Muscle of back (tissue), 13 donors: ENCODE measurements at places on chromosomes 13 and 19.

DNA sequence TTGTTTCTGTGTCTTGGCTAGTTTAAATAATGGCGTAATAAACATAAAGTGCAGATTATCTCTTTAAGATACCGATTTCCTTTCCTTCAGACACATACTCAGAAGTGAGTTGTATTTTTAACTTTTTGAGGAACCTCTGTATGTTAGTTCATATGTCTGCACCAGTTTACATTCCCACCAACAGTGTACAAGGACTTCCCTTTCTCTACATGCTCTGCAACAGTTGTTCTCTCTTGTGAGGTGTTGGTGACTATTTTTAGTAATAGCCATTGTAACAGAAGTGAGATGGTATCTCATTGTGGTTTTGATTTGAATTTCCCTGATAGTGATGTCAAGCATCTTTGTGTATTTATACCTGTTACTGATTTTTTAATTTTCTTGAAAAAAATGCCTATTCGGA lies 418.6 kb downstream of the UQCRFS1 start:
- DNase-seq: no peak

- peak; percentile 75 for DNase-seq
Observed at GRCh38 chr13:52195401-52195837, 36.0 kb upstream of the NEK3 start.

DNA sequence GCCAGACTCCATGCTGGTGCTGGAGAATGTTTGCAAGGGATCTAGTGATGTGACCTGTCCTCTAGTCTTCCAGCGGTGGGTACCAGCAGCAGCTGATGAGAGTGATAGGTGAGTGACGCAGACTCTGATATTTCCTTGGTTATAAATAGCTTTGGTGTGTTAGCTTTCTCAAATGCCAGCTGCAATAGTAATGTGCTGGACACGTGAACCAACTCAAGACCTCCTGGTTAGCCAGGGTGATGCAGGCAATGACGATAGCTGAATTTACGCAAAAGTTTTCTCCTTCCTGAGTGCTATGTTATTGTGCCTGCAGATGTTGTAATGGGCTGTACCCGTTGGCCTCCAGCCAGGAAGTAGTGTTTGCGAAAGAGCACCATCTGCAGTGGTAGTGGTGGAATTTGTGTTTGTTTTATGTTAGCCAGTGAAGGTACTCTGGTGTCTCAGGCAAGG lies 129.5 kb downstream of the CYSLTR2 start:
- DNase-seq: peak; percentile 39

- no peak for DNase-seq
Observed at GRCh38 chr13:93984052-93984451, 495.4 kb downstream of the DCT start.

GRCh38 chr13:33577007-33577406 lies 240.9 kb upstream of the RFC3 start:
- DNase-seq: no peak

DNA sequence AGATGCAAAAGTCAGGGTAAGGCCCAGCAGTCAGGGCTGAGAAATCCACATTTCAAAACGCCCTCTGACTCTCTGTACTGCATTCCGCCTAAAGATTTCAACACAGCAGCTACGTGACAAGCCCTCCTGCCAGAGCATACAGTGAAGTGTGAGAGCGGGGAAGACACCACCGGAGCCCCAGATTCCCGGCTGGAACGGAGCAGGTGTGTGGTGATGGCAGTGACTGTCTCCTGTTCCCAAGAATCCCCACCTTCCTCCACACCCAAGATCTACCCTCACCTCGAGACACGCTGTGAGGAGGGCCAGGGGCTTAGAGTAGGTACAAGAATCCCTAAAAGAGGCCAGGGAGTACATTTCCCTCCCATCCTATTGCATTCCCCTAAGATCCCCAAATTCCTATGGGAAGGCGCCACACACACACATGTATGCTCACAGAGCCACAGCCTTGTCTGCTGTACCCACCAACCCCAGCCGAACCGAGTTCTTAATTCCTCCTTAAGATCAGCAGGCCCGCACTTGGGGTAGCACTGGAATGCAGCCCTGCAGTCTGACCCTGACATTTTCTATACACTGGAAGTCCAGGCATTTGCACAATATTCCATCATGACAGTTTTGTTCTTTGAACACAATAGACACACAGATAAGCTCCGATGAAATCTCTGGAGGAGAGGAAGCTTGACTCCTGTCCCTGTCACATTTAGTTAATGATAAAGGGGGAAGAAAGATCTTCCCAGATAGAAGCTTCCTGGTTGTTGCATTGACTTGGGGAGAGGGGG lies 102.9 kb downstream of the FOXO1 start:
- DNase-seq: no peak

GRCh38 chr19:40923934-40924391 lies 41.9 kb upstream of the CYP2A7 start:
- DNase-seq: no peak

GRCh38 chr19:49727217-49728030 lies 35.7 kb downstream of the TSKS start:
- peak; percentile 65 for DNase-seq

- no peak for DNase-seq
Observed at GRCh38 chr13:40527914-40528313, 138.5 kb downstream of the FOXO1 start.

GRCh38 chr13:106533101-106533942 lies 2.1 kb downstream of the EFNB2 start:
- DNase-seq: peak; percentile 78

DNA sequence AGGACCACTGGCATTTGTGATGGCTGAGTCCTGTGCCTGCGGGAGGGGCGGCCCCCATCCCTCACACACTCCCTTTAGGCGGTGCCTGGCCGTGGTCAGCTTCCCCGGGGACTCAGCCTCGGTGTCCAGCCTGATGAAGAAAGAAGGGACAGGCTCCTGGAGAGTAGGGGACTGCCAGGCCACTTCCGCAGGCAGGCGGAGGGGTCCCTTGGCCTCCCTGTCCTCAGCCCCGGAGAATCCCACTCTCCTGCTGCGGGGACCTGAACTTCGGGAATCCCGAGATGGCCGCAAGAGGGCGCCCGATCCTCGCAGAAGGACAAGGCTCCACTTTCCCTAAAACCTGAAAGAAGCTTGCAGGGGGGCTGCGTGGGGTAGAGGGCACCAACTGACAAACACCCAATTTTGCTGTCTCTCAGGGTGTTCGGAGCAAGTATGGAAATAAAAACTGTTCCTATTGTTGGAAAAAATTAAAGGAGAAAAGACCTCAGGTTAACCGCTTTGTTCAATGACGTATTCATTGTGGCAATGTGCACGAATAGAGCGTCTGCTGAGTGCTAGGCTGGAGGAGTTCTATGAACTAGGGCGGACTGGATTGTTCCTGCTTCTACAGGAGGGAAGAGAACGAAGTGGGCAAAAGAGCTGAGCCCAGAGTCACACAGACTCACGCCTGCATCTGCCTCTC lies 297.3 kb downstream of the ZNF536 start:
- DNase-seq: peak; percentile 81

GRCh38 chr19:37334179-37335071 lies 36.5 kb upstream of the ZNF527 start:
- peak; percentile 93 for DNase-seq

DNA sequence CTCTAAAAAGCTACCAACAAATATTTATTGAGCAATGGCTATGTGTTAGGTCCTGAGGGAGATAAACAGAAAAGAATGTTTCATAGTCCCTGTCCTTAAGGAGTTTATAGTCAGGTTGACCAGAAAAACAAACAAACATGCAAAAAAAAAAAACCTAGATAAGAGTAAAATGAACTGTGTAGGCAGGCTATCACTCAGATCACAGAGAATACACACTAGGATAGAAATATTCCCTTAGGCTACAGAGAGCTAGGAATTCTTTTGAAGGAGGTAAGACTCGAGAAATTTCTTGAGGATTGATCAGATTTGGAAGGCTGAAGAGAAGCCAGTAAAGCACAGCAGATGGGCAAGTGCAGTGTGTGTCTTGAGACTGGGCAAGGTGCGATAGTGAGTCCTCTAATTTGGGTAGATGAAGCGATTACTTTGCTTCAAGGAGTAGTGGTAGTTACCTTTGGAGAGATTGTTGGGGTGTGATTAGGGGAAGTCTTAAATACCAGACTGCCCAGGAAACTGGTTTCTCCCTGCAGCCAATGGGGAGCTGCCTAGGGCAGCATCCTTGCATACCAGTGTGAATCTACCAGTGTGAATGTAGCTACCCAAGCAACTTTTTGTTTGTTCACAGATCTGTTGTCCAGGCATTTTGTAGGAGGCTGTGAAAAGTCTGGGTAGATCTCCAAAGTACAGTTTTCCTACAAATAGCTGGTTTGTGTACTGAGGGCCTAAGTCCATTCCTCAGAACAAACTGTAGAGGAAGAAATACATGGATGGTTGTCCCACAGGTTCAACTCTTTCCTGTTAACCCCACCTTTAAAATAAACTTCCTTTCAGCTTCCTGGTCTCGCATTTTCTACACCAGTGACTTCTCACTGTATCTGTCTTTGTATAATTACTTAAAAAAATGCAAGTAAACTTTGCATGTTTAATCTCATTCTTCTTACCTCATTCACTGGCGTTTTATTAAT lies 314.1 kb downstream of the KLF5 start:
- DNase-seq: no peak

DNA sequence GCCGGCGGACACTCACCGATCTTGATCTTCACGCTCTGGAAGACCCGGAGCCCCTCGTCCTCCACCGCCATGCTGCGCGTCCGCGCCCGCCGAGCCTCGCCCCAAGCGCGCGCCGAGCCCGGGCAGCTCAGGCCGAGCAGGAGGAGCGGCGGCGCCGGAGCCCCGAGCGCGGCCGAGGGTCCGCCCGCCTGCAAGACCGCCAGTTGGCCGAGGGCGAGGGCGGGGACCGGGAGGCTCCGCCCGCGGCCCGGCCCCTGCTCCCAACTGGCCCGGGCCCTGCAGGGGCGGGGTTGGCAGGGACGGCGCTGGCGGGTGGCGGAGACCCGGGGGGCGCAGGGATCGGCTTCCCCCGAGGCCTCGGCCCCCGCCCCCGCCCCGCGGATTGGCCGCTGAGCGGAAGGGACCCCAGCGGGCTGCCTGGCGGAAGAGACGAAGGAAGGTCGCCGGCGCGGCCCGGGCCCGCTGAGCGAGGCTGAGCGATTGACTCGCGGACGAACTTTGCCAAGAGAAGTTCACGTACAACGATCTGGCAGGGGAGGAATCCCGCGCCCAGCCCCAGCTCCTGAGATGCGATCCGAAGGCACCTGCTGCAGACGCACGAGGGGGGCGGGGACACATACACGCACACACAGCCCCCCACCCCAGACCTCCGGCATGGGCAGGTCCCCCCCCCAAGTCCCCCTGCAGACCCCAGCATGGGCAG lies at the start of gene RASA3:
TSS of gene RASA3 (minus strand) at position 205 of the 703 bp plus-strand sequence. CDS start at position 71, 134 bp downstream.
- peak; percentile 89 for DNase-seq

GRCh38 chr19:1417145-1417544 lies 9.8 kb downstream of the DAZAP1 start:
- DNase-seq: no peak

DNA sequence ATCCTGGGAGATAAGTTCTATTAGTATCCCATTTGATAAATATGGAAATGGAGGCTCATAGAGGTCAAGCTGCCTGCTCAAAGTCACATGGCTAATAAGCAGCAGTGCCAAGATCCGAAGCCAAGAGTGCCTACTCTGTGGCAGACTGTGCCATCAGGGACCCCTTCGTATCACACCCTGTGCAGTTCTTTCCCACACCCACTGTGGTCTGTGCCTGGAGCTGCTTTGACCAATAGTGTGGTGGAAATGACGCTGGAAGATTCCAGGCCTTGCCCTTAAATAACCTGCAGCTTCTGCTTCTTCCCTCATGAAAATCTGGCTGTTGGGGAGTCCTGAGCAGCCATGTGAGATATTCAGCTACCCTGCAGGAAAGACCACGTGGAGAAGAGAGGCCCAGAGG lies 10.1 kb downstream of the OPA3 start:
- no peak for DNase-seq
